ENCODE measurements at places on chromosomes 4 and X. TPM values are rescaled to one million over a fixed set of nuclear protein-coding genes. Genes with fewer than 3 reads are reported as not detected.

Gene TMPRSS11A
- not detected for total RNA-seq

Gene KLB
- total RNA-seq = not detected

Gene GAGE2A
- total RNA-seq = not detected

Gene MAGEA2B
- not detected for total RNA-seq

Gene AFAP1
- 13.6 TPM for total RNA-seq

Gene GLRA2
- not detected for total RNA-seq

GRCh38 chrX:133365871-133366611 is 49.2 kb downstream of the GPC4 start:
- no peaks in the 10 kb centered on the region for H3K4me1 ChIP-seq
- H3K27me3 ChIP-seq = no peaks in the 10 kb centered on the region
- no peaks in the 10 kb centered on the region for H3K36me3 ChIP-seq
- H3K4me3 ChIP-seq = no peak overlapping the region

DNA sequence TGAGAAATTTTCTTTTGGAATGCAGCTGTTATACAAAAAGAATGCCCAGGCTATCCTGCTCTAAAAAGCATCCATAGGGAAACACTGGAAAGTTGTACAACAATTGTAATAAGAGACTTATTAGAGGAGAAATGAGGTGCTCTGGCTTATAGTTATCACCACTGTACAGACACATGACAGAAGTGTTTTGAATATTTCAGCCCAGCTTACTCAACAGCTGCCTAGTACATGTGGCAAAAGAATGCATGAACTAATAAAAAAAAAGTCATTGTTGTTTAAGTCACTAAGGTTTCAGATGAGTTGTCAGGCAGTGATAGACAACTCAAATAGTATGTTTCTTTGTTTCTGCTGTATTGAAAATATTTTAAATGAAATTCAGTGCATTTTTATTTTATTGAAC is 307.7 kb downstream of the GPM6A start:
- no peak for DNase-seq
- no peak overlapping the region for H3K4me3 ChIP-seq
- H3K4me1 ChIP-seq = no peaks in the 10 kb centered on the region
- no peaks in the 10 kb centered on the region for H3K36me3 ChIP-seq

- H3K27me3 ChIP-seq = no peaks in the 10 kb centered on the region
- no peak overlapping the region for H3K4me3 ChIP-seq
- peaks cover 14% of the 10 kb centered on the region for H3K4me1 ChIP-seq
- H3K36me3 ChIP-seq = peaks cover 2% of the 10 kb centered on the region
Observed at GRCh38 chr4:47010347-47010911, 17.0 kb upstream of the GABRA4 start.

- H3K36me3 ChIP-seq = no peaks in the 10 kb centered on the region
- no peaks in the 10 kb centered on the region for H3K4me1 ChIP-seq
- peaks cover 7% of the 10 kb centered on the region for H3K27me3 ChIP-seq
- no peak for DNase-seq
Observed at GRCh38 chr4:7336067-7336569, 98.6 kb downstream of the PSAPL1 start.

DNA sequence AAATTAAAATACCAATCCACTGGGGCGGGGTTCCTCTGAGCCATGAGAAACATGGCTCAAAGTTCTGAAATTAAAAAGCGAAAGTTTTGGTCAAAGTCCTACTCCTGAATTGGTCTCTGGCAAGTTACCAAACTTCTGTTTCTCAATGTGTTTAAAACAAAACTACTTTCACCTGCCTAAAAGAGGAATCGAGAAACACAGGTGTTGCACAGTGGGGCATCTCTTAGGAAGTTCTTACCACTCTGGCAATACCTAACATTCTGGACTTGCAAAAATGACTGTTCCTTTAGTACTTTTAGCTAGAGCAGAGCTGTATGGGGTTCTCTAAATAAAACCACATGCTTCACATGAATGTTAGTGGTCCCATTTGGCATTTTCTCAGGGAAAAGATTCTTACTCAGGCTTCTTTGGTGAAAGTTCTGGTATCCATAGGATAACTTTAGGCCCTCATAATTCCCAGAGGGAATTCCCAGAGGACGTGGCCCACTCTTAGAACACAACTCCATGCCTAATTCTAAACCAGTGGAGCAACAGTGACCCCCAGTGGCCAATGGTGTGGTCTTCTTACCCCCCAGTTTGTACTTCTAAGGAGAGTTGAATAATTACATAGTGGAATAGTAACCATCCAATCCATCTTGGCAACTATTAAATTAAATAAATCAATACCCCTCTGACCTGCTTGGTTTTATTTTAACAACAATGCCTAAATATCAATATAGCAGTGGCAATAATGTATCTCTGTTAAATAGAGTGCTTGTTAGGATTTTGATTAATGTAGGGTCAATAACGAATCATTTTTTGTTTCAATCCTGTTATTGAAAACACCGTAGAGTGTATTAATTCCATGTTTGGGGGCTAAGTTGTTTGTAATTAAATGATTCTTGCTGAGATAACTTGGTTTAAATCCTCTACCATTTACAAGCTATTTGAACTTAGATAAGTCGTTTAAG is 21.9 kb downstream of the BMP3 start:
- no peak overlapping the region for H3K27ac ChIP-seq
- no peaks in the 10 kb centered on the region for H3K36me3 ChIP-seq
- DNase-seq = peak; percentile 25
- no peak overlapping the region for H3K4me3 ChIP-seq
- H3K4me1 ChIP-seq = peaks cover 2% of the 10 kb centered on the region
- no peaks in the 10 kb centered on the region for H3K27me3 ChIP-seq

DNA sequence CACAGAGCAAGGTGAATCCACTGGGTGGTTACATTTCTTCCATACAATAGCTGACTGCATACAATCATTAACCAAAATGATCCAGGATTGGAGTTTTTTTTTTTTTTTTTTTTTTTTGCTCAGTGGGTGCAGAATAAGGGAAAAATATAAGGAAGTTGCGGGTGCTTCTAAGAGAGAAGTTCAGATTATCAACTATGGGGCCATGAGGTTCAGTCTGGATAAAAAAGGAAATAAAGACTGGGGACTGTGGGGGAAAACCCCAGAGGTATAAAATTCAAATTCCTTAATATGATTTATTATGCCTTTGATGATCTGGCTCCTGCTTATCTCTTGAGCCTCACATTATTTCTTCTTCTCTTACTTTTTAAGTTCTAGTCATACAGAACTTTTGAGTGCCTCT is 5.9 kb upstream of the EIF1AX start:
- H3K36me3 ChIP-seq = peaks cover 13% of the 10 kb centered on the region
- H3K27ac ChIP-seq = no peak overlapping the region
- H3K4me3 ChIP-seq = no peak overlapping the region
- H3K27me3 ChIP-seq = no peaks in the 10 kb centered on the region
- DNase-seq = no peak

GRCh38 chr4:41236032-41236431 is 20.7 kb upstream of the UCHL1 start:
- H3K4me3 ChIP-seq = no peak overlapping the region
- peaks cover 4% of the 10 kb centered on the region for H3K27me3 ChIP-seq
- no peaks in the 10 kb centered on the region for H3K4me1 ChIP-seq
- no peaks in the 10 kb centered on the region for H3K36me3 ChIP-seq
- DNase-seq = no peak

DNA sequence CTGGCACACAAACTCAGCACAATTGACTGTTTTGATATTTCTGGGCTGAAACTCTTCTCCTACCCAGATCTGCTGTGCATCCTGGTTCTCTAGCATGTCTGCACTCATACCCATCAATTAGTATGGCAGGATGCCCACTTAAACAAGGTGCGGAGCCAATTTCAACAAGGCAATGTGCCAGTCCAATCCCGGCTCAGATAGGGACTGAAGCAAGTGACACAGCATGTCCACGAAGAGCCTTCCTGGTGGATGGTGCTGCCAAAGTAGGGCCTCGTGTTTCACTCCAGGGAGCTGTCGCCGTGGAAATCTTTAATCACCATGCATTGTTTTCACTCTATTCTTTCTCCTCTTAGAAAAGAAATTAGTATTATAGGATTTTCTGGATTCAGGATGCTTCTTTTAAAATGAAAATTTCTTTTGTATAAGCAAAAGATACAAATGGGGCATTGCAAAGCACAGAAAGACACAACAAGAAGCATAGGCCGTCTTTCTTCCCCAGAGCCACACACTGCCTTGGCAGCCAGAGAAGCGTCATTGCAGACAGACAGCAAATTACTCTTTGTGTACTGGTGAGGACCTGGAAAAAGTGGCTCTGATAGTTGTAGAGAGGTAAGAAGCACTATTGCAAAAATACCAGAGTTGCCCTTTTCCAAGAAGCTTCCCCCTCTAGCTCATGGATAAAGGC is 40.6 kb upstream of the LSM6 start:
- H3K27ac ChIP-seq = no peak overlapping the region
- no peaks in the 10 kb centered on the region for H3K36me3 ChIP-seq
- peaks cover 5% of the 10 kb centered on the region for H3K4me1 ChIP-seq
- no peak for DNase-seq

- no peaks in the 10 kb centered on the region for H3K27me3 ChIP-seq
- H3K4me1 ChIP-seq = no peaks in the 10 kb centered on the region
- no peak for DNase-seq
- H3K27ac ChIP-seq = no peak overlapping the region
Observed at GRCh38 chr4:116357758-116358157, 727.6 kb downstream of the TRAM1L1 start.

DNA sequence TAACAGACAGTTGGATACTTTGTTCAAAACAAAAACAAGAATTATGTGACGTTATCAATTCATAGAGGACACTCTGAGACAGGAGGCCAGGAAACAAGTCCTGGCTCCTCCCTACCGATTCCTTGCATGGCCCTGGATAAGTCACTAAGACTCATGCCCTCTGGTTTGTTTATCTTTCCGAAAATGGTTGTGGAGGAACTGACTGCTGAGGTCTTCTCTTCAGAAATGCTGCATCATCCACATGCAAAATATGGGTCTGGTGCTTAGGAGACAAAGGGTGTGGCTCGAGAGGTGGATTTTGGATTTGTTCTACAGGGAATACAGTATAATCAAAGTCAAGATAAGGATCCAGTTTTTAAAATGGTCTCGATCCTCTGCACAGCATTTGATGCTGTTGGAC is 130.9 kb downstream of the RELL1 start:
- DNase-seq = no peak
- no peak overlapping the region for H3K27ac ChIP-seq
- no peak overlapping the region for H3K4me3 ChIP-seq

- H3K4me3 ChIP-seq = no peak overlapping the region
- peaks cover 12% of the 10 kb centered on the region for H3K4me1 ChIP-seq
- H3K27ac ChIP-seq = no peak overlapping the region
- H3K27me3 ChIP-seq = no peaks in the 10 kb centered on the region
Observed at GRCh38 chrX:71131510-71131909, 13.1 kb downstream of the MED12 start.

DNA sequence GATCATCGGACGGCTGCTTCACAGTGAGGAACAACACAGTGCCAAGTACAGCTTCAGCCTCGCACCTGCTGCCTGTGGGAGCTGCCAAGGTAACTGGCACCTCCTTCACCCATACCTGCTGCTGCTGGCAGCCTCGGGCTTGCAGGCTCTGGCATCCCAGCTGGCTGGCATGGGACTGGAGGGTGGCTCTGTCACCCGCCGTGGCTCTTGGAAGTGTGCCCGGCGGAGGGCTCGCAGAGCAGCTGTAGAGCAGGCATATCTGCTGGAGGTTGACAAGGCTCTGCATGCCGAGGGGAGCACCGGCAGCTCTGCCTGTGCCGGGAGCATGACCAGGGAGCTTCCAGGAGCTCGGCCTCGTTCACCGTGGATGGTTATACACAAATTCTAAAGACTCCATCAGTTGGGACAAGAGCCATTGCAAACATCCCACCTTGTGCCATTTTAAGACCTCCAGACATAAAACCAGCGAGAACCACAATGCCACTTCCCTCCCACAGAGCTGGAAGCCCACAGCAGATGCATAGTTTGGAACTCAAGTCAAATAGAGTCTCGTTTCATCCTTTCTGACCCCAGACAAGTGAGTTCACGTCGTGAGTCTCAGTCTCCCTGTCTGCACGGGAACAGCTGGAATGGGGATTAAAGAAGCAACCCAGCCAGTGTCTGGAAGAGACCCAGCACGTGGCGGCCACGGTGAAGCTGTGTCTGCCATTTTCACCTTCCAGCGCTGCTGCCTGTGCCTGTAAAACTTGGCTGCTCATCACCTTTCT is 84.3 kb upstream of the PSAPL1 start:
- H3K36me3 ChIP-seq = no peaks in the 10 kb centered on the region
- no peaks in the 10 kb centered on the region for H3K4me1 ChIP-seq
- peaks cover 24% of the 10 kb centered on the region for H3K27me3 ChIP-seq
- H3K4me3 ChIP-seq = no peak overlapping the region
- H3K27ac ChIP-seq = no peak overlapping the region

DNA sequence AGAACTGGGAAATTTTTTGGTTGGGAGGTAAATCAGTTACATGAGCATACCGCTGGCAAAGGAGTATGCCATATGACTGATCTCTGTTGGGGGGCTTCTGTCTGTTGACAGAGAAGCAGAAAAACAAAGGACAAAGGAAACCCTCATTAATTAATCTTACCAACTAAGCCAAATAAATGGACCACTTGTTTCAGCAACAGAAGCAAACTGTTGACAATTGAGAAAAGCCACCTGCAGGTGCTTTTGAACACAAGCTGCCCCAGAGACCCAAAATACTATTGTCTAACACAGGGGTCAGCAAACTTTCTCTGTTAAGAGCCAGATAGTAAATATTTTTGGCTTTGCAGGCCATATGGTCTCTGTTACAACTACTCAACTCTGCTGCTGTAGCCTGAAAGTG is 7.0 kb upstream of the FRYL start:
- H3K27ac ChIP-seq = no peak overlapping the region
- H3K4me1 ChIP-seq = peaks cover 4% of the 10 kb centered on the region
- H3K4me3 ChIP-seq = no peak overlapping the region
- H3K36me3 ChIP-seq = no peaks in the 10 kb centered on the region
- no peaks in the 10 kb centered on the region for H3K27me3 ChIP-seq

DNA sequence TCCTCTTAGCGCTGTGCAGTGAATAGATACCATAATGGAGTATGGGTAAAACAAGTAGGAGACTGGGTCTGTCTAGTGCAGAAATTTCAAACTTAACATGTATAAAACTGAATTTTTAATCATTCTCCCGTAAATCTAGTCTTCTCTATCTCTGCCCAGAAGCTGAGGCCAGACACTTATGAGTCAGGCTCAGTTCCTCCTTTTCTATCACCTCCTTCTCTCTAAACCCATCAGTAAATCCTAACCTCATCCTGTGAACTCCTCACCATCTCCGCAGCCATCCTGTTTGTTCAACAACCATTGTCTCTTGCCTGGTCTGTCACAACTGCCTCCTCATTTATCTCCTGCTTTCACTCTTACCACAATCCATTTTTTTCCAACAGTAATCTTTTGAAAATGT is 19.8 kb upstream of the SGMS2 start:
- DNase-seq = no peak
- peaks cover 45% of the 10 kb centered on the region for H3K27me3 ChIP-seq
- H3K4me1 ChIP-seq = no peaks in the 10 kb centered on the region
- H3K4me3 ChIP-seq = no peak overlapping the region
- H3K27ac ChIP-seq = no peak overlapping the region

Measured in activated naive CD8-positive, alpha-beta T cell treated with anti-CD3 and anti-CD28 coated beads for 36 hours (primary cell).